Fibroblast of lung (primary cell): ENCODE measurements at places on chromosomes 2 and 18. TPM values are rescaled to one million over a fixed set of nuclear protein-coding genes. Genes with fewer than 3 reads are reported as not detected.

GRCh38 chr2:43132683-43133301 is 93.6 kb downstream of the ZFP36L2 start:
- no peak for DNase-seq

IL37 gene
- total RNA-seq: not detected in 2 replicates

DNA sequence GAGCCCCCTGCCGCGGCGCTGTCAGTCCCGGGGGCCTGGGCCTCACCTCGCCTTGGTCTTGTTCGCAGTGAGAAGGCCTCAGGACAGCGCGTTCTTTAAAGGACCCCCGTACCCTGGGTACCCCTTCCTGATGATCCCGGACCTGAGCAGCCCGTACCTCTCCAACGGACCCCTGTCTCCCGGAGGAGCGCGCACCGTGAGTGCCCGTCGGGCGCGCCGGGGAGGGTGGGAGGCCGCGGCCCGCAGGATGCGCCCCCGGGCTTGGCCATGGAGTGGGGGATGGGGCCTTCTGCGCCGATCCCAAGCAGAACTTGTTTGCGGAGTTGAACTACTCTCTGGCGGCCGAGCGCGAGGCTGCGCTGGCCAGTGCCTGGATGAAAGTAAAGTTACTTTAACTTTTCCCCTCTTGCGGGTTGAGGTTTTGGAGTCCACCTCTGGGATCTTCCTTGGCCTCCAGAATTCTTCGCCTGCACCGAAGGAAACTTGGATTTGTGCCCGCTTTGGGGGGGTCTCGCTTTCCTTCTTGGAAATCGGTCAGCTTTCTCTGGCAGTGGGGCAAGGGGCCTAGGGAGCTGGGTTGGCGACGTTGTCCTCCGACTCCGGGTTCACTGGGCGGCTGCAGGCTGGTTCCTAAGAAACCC is 1.2 kb downstream of the TCF7L1 start:
- DNase-seq: peak; percentile 53

CFAP210 gene
- not detected in 2 replicates for total RNA-seq

IL18R1 gene
- total RNA-seq: 0.50 and 5.4 TPM in 2 replicates

NTSR2 gene
- under 0.01 TPM in 1 of 2 replicates, not detected in the other for total RNA-seq

C2orf66 gene
- 0.17 and 0.26 TPM in 2 replicates for total RNA-seq

DNA sequence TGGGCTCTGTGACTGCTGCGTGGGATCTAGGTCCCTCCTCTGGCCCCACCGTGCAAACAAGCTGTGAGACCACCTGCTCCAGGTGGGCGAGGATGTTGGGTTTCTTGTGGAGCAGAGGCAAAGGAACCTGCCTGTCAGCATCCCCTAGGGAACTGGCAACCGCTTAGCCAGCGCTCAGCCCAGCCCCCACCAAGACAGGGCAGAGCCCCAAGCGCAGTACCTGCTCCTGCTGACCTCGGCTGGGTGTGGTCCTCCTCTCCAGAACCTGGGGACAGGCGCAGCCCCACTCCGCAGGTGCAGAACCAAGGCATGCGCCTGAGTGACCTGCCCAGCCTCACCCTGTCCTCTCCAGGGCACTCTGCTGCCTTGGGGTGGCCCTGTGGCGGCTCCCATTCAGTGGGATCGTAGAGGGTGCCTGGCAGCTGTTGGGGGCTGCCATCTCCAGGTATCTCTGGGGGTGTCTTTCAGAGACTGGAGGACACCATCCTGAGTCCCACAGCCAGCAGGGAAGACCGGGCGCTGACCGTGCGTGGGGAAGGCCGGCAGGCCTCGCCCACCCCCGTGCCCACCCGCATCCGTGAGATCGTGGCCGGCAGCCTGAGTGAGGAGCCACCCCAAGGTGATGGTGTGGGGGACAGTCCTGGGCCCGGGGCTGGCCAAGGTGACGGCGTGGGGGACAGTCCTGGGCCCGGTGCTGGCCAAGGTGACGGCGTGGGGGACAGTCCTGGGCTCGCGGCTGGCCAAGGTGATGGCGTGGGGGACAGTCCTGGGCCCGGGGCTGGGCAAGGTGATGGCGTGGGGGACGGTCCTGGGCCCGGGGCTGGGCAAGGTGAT is 12.3 kb downstream of the CROCC2 start:
- DNase-seq: no peak

GRCh38 chr18:49227441-49228165 is 232.8 kb downstream of the DYM start:
- no peak for DNase-seq

DNA sequence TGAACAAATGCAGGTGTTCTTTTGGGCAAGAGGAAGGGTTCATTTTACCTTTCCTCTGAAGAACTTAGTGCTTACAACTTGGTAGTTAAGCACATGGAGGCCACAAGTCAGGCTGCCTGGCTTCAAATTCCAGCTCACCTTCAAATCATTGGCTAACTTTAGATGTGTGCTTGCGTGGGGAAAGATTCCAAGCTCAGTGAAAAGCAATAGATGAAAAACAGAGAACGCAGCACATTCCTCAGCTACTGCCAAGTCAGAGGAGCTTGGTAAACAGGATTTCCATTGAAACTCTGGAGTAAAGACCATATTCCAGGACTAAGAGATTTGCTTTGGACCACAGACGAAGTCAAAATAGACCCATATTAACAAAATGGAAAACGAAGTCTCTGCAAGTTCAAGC is 96.3 kb upstream of the ASB18 start:
- DNase-seq: peak; percentile 41

- no peak for DNase-seq
These were observed 58.0 kb downstream of the NEDD4L start for GRCh38 chr18:58102018-58102417.

TBR1 gene
- total RNA-seq: not detected in 2 replicates

CCDC178 gene
- total RNA-seq: under 0.01 and 0.17 TPM in 2 replicates

CMPK2 gene
- total RNA-seq: 0.26 and 0.33 TPM in 2 replicates

UGT1A7 gene
- total RNA-seq: not detected in 2 replicates

C2orf72 gene
- 0.33 TPM in 1 of 2 replicates, not detected in the other for total RNA-seq

DNA sequence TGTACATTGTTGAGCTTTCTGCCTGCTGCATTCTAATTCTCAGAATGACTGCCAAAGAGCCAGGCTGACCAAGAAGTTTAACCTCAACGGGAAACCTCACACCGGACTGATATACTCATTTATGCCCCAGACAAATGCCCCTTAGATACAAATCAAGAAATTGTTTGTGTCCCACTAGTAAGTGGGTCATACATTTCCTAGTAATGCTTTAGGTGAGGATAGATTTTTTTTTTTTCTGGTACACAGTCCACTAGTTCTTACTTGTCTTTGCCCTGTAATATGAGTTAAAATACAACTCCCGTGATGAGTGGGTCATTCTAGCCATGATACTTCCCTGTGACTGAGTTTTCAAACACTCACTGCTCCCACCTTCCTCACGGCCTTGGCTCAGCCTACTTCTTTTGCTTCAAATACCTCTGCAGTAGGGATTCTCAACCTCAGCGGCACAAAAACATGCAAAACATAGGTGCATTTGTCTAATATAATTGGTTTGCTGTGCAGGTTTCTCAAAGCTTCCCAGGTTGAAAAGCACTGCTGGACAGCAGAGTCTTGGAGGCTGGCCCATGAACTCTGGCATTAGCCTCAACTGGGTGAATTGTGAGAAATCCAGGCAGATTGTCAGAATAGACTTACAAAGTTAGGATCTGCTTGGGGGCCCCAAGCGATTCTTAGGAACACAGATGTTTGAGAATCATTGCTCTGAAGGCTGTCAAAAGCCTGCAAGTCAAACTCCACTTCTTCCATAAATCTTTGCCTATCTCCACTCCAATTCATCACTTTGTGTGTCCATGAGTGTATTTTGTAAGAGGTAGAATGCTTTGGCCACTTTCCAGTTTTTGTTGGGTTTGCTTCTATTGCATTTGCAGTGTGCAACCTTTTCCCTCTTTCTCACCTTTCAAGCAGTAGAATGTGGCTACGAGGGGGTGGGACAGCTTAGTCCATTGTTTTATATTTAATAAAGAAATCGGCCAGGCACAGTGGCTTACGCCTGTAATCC is 35.5 kb downstream of the TGIF1 start:
- DNase-seq: peak; percentile 44

DNA sequence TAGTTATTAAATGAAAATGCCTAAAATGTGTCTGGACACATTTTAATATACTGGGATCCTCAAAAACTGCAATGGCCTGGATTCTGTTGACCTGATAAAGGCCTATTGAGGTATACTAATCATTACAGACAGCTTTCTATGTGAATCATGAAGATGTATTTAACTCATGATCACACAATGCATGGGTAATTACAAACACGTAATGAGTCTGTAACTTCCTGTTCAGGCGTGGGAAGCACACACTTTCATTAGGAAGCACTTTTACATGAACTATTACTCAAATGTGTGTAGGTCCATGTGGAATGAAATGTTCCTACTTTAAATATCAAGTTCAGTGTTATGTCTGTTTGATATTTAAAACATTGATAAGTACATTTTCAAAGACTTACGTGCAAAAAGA is 108.7 kb downstream of the NCKAP5 start:
- DNase-seq: no peak

GRCh38 chr2:175935289-175936181 is 66.5 kb downstream of the LNPK start:
- no peak for DNase-seq

DNA sequence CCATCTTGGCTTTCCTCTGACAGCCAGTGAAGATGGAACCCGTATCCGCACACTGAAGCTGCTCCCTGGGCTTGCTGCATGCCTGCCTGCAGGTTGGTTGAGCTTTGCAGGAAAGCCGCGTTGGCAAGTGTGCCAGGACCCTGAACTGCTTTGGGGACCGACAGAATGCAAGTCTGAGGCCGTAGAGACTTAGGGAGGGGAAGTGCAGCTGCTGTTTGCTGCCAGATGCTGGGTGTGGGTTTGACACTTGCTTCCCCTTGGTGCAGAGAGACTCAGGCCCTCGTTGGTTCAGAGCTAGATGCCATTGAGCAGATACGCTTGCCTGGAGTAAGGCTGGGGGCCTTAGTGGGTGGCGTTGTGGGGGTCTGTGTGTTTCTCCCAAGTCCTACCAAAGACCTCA is 13.1 kb upstream of the PHLPP1 start:
- DNase-seq: no peak

DNA sequence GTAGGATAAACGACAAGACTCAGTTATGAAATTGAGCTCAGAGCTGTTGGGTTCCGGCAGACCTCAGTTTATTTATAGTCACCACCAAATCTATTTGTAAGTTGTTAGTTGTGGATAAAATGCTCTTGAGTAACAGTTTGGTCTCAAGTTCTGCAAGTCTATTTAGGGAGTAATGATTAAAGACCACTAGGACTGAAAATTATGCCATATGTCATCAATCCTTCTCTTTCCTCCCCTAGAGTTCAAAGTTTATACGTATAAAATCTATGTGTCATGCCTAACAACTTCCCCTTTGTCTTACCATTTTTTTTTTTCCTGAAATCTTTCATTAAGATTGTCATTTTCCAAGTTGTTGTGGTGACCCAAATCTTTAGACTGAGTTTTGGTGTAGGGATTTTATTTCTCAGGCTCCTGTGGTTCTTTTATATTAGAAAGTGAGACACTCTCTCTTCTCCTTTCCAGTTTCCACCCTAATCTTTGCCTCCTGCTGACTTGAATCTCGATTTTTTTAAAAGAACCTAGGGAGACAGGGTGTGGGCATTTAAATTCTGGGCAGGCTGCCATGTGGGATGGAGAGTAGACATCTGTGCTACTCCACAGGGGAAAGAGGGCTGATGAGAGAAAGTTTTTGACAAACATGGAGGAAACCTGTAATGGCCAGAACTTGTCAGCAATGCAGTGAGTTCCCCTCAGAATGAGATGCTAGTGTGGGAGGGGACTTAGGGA is 51.0 kb downstream of the LAMA3 start:
- peak; percentile 72 for DNase-seq

CGREF1 gene
- total RNA-seq: 2.3 and 10.0 TPM in 2 replicates

- DNase-seq: peak; percentile 92
These were observed 179.7 kb downstream of the MREG start for GRCh38 chr2:215833531-215834162.

DNA sequence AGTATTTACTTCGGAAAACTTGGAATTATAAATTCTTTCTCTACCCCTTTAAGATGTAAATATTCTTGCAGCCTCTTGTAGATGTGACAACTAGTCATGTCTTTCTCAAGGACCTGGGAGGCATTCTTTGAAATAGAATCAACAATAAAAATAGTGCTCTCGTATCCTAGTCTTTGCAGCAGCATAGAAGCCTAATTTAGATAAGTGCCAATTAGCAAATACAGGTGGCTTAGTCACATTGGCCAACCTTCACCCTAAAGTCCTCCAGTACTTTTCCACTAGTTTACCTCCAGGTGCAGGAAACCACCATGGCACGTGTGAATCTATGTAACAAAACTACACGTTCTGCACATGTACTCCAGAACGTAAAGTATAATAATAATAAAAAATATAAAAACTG is 3.5 kb upstream of the ZSWIM2 start:
- DNase-seq: no peak

DNA sequence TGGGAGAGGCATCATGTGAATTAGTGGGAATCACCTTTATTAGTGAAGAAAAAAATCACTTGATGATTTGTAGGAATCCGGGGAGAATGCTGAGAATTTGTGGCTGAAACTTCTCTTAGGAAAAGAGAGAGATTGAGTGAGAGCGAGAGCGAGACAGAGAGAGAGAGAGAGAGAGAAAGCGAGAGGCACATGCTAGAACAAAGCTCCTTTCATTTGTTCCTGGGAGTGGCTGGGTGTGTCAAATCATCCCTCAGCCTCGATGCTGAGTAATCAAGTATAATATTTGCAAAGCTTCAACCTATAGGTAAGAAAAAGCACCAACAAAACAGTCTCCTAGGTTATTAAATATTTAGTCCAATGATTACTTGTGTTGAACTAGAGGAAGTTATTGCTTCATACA is 4.4 kb upstream of the SERPINB5 start:
- no peak for DNase-seq

DNA sequence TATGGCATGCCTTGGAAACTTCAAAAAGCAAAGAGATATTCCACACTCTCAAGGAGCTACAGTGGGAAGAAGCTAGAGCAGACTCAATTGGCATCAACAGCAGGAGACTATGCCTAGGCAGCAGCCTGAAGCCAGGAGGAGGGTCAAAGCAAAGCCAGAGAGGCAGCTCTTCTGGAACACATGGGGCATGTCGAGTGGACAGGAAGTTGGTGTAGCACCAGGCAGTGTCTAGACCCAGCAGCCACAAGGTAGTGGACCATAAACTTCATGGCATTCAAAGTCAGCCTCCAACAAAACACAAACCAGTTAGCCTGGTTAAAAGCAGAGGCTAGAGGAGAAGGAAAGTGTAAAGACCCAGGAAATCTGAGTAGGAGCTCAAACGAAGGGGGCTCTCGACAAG is 311.2 kb upstream of the PKDCC start:
- no peak for DNase-seq
